Upper lobe of left lung (tissue), 6 donors: ENCODE measurements at places on chromosomes 7 and 10. TPM values are rescaled to one million over a fixed set of nuclear protein-coding genes. Genes with fewer than 3 reads are reported as not detected.

The PNLIPRP2 gene
- total RNA-seq, result not detected

The CACNA2D1 gene
- total RNA-seq, result 14.2 TPM

The CDC14C gene
- not detected for total RNA-seq

The PNLIPRP3 gene
- total RNA-seq, result not detected

The ITPRID1 gene
- 0.17 TPM for total RNA-seq

The WDR86 gene
- total RNA-seq, result 9.4 TPM

The PSD gene
- total RNA-seq, result 2.8 TPM

The SLC39A12 gene
- 0.17 TPM for total RNA-seq

The ACSM6 gene
- not detected for total RNA-seq

The C10orf62 gene
- not detected for total RNA-seq

The WEE2 gene
- total RNA-seq, result not detected

The PRSS37 gene
- not detected for total RNA-seq

The STEAP2 gene
- 9.4 TPM for total RNA-seq

The CUZD1 gene
- total RNA-seq, result 2.2 TPM

The SUGCT gene
- total RNA-seq, result 1.9 TPM

The ASAH2 gene
- total RNA-seq, result 21.0 TPM

The TLL2 gene
- total RNA-seq, result 0.20 TPM

The SLIT1 gene
- 0.78 TPM for total RNA-seq

The C7orf57 gene
- 15.5 TPM for total RNA-seq

The SCART1 gene
- total RNA-seq, result 1.1 TPM

The LIPM gene
- not detected for total RNA-seq

The FZD1 gene
- total RNA-seq, result 12.2 TPM

The CASP7 gene
- 30.9 TPM for total RNA-seq

The PARD3 gene
- total RNA-seq, result 61.6 TPM

The PDK4 gene
- total RNA-seq, result 174 TPM

The MSS51 gene
- 8.2 TPM for total RNA-seq

The MEIG1 gene
- total RNA-seq, result not detected

The RARRES2 gene
- total RNA-seq, result 303 TPM

The CCL24 gene
- total RNA-seq, result 3.9 TPM

The FAM25G gene
- total RNA-seq, result not detected

The SAMD9 gene
- total RNA-seq, result 11.5 TPM

The TBC1D12 gene
- 19.5 TPM for total RNA-seq

The HPSE2 gene
- total RNA-seq, result not detected

The SUN3 gene
- not detected for total RNA-seq

The STAG3 gene
- total RNA-seq, result 5.2 TPM

The ZNF777 gene
- 12.2 TPM for total RNA-seq

The LGI1 gene
- not detected for total RNA-seq

The PALD1 gene
- 14.8 TPM for total RNA-seq

The CLRN3 gene
- total RNA-seq, result not detected

The ALDH18A1 gene
- total RNA-seq, result 18.2 TPM

The RET gene
- total RNA-seq, result 0.11 TPM

The GNGT1 gene
- not detected for total RNA-seq

The UTF1 gene
- total RNA-seq, result not detected

The FFAR4 gene
- total RNA-seq, result 8.4 TPM
